ENCODE measurements at places on chromosomes 1 and 21.

DNA sequence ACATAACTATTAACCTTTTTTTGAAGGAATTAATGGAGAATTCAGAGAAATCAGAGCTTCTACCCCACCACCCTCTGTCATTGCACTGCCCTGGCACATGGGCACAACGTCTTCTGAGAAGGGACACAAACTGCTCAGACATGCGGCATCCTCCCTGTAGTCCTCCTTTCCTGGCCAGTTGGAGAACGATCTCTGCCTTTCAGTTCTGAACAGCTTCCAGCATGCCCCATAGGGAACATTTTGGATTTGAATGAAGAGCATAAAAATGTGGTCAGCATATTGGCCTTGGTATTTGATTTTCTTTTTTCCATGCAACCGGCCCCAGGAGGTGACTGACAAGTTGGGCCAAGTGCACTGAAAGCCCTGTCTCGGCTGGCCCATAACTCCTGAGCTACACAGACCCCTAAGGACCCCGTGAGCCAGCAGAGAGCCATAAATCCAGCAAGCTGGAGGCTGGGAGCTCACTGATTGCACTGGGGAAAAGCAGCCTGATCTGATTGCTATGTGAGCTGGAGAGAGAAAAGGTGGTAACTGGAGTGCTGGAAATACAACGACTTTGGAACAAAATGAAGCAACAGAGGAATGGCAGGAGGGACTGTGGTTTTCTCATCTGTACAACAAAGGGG is 10.9 kb upstream of the BLACAT1 start:
- no peak for DNase-seq

DNA sequence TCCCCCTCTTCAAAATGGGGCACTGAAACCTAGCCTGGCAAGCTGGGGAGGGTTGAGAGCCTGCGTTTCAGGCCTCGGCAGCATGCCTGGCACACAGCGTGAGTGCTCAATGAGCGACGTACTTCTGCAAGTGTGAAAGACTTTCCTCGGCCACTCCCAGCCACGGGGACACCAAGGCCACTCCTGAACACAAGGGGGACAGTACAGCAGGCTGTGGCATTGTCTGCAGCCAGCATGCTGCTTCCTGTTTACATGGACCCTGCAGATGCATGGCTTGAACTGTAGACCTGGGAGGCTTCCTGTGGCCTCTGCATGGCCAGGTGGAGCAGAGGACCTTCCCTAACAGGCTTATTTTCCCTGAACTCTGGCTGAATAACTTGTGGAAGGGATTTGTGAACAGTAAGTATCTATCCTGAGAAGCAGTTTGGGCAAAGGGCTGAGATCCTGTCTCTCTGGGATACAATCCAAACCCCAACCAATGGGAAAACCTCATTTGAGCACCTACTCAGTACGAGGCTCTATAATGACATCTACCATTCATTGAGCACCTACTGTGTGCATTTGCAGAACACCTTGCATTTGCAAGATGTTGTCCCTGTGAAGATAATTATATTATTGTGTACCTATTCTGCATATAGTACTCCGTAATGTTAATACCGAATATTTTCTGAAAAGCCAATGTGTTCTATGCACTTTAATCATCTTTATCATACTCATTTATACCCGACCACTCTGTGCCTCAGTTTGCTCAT is 9.9 kb upstream of the HSPG2 start:
- DNase-seq = no peak

GRCh38 chr1:209367061-209367772 is 216.3 kb upstream of the CAMK1G start:
- DNase-seq = no peak

DNA sequence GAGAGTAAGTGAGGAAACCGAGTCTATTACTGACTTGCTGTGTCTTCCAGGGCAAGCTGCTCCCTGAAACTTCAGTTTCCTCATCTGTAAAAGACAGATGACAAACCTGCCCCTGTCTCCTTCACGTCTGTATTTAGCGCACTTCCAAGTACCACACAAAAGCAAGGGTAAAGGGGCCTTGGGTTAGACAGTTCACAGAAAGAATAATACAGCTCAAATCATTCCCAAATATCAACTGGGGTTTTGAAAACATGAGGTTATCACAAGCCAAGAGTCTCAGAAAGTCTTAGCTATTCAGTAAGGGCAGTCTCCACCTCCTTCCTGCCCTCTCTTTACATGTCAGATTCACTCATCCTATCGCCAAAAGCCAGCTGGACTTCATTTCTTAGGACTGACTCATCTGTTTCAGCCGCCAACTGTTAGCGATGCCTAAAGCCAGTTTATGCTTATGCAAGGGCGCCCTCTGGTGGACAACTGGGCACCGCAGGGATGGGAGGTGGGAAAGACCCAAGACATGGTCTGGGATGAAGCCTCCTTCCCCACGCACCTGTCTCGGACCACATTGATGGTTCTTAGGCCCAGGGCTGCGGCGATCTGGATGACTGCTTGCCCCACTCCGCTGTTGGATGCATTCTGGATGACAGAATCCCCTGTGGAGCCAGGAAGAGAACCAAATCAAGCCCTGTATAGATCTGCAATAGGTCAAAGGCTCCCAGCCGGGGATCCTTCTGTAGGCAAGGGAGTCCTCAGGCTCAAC is 21.1 kb upstream of the SRSF4 start:
- DNase-seq = peak; percentile 98

DNA sequence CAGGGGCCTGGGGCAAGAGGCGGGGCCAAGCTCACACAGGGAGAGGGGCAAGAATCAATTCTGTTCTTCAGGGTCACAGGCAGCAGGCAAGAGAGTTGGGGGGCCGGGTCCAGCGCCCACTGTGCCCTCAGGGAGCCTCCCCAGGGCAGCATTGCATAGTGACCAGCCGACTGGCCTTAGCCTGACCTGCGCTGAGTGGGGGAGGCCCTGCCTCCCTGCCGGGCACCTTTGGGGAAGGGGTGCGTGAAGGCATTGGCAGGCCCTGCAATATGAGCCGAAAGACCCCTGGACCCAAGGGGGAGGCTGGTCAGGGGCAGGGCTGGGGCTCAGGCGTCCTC is 12.2 kb downstream of the SCNN1D start:
- DNase-seq = no peak

- no peak for DNase-seq
Measured at GRCh38 chr1:33268927-33269610, 12.8 kb downstream of the ZNF362 start.

- DNase-seq = no peak
Measured at GRCh38 chr1:183889095-183889494, 84.2 kb downstream of the RGL1 start.

DNA sequence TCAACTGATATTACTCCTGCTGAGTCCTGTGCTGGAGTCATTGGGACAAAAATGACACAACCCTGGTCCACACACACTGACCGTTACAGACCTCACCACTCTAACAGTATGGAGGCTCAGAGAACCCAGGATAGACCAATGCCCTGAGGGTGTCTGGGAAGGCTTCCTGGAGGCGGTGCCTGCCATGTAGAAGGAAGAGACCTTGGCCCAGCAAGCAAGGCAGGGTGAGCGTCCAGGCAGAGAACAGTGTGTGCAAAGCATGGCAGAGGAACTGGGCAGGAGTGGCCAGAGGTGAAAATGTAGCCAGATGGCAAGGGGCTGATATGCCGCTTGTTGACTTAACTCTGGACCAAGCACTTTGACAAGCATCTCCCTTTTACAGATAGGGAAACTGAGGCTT is 85.5 kb downstream of the VWA5B1 start:
- peak; percentile 35 for DNase-seq

- no peak for DNase-seq
Measured at GRCh38 chr1:146012703-146013558, 8.6 kb downstream of the HJV start.

DNA sequence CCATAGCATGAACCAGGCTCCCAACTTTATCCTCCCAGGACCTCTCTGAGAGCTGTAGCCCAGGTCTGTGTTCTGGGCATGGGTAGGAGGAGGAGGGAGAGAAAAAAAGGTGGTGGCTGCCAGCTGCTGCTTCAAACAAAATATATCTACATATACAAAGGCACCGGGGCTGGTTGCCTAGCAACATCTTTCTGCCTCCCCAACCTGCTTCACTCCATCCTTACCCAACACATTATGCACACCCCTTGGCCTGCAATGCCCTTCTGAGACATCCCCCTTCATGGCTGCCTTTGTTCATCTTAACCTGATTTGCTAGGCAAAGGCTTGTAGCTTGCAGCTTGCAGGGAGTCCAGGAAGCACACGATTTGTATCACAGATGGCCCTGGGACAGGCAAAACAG is 27.2 kb upstream of the ATP1A1 start:
- DNase-seq = no peak

DNA sequence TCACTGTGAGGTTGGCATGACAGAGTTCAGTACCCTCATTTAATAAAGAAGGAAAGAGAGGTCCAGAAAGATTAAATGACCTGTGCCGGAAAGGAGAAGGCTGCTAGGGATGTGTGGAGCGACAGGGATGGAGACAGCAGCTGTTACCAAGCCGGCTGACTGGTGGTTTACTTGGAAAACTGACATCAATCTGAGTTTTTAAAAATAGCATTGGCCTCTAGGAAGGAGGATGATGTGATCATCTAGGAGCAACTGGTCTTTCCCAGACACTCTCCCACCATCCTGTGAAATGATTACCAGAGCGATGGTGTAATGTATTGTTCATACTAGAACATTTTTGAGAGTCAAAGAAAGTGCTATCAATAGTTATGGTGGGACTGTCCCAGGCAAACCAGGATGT is 154.4 kb downstream of the ZSCAN20 start:
- DNase-seq = no peak

DNA sequence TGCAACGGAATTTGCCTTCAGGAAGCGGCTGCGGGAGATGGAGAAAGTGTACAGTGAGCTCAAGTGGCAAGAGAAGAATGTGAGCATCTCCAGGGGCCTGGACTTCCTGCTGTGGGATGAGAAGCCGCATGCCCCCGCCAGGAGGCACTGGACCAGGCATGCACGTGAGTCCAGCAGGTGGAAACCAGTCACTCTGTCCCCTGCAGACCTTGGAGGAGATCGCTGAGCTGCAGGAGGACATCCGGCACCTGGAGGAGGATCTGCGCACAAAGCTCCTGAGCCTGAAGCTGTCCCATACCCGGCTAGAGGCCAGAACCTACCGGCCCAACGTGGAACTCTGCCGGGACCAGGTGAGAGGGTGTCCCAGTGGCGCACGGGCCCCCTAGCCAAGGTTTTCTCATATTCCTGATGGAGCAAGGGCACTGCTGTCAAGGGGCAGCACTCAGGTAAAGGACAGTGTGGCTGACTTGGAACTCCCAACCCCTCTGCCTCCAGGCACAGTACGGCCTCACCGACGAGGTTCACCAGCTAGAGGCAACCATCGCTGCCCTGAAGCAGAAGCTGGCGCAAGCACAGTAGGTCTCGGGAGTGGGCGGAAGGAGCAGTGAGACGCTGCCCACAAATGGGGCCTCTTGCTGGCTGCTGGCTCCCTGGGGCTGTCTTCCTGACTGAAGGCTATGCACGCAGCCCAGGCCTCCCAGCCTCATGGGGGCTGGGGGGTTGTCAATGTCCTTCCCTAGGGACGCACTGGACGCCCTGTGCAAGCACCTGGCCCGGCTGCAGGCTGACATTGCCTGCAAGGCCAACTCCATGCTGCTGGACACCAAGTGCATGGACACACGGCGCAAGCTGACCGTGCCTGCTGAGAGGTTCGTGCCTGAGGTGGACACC is 1.2 kb upstream of the ADPRS start:
- peak; percentile 81 for DNase-seq

- no peak for DNase-seq
Measured at GRCh38 chr1:76868154-76868882, 1.0 kb downstream of the ST6GALNAC5 start.

DNA sequence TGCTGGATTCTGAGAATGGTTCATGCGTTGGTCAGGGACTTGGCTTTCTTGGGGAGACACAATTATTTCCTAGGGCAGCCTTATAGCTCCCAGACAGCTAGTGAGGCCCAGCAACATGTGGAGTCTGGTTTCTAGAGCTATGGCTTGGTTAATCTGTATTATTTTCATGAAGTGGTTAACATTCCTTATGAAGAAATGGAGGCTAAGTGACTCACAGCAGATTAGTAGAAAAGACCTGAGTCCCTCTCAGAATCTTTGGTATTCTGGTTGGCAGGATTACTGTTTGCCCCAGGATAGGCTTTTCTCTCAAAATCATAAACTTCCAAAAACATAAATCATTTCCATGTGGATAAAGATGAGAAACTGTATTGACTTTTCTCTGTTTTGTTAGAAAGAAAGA is 42.3 kb downstream of the DUSP10 start:
- DNase-seq = no peak

DNA sequence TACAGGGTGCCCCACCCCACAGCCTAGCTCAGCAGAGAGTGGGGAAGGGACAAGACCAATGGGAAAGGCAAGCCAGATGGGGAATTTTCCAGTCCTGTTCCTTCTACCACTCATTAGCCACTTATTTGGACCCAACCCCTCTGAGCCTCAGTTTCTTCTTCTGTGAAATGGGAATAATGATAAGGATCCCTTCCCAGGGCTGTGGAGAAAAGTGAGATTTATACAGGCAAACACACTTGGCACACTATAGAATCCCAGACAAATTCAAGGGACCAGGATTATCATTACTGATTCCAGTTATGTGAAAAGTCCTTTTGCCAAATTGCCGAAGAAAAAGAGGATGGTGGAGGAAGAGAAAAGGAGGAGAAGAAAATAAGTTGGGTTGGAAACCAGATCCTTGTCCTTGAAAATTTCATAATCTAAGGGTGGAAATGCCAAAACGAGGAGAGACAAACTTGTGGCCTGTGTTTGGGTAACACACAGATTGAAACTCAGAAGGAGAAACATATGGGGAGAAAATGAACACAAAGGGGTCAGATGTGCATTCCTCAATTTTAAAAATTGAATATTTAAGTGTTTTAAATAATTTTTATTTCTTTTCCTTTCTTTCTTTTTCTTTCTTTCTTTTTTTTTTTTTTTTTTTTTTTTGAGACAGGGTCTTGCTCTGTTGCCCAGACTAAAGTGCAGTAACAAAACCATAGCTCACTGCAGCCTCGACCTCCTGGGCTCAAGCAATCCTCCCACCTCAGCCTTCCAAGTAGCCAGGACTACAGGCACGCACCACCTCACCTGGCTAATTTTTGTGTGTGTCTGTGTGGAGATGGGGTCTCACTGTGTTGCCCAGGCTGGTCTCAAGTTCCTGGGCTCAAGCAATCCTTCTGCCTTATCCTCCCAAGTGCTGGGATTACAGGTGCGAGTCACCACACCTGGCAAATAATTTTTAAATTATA is 9.6 kb downstream of the CAPN2 start:
- DNase-seq = no peak

GRCh38 chr1:58882322-58882948 is 98.6 kb upstream of the JUN start:
- DNase-seq = no peak

- no peak for DNase-seq
Measured at GRCh38 chr1:245500546-245500945, 345.8 kb downstream of the KIF26B start.

All from posterior vena cava (tissue), 2 donors.